ENCODE measurements at places on chromosomes 5 and 9.

GRCh38 chr5:169013208-169013728, 287.7 kb downstream of the SLIT3 start:
- no peak for DNase-seq

DNA sequence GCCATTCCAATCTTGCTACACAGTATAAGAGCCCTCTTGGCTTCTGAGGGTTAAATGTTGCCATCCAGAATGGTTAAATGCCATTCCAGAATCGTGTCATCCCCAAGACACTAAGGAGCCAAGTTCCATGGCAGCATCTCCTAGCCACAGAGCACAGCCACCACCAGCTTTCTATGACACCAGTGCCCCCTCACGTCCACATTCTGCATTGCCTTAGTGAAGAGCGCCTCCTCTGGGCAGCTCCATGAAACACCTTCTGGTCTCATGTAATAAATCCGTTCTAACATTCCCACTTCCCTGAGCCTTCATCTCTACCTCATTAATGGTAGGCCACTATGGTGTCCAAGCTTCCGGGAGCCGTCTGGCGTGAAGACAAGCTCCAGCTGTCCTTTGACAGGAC, 12.4 kb downstream of the CBY3 start:
- peak; percentile 53 for DNase-seq

DNA sequence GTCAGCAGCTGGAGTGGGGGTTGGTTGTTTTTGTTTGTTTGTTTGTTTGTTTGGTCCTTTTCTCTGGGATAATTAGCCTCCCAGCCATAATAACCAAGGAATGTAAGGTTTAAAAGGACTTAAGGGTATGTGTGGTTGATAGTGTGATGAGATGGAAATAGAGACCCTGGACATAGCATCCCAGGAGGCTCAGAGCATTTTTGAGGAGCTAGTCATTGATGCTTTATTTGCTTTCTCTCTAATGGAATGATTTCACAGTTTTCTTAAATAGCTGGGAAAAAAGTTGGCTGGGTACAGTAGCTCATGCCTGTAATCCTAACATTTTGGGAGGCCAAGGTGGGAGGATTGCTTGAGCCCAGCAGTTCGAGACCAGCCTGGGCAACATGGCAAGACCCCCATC, 45.1 kb downstream of the TTC1 start:
- DNase-seq, result no peak

DNA sequence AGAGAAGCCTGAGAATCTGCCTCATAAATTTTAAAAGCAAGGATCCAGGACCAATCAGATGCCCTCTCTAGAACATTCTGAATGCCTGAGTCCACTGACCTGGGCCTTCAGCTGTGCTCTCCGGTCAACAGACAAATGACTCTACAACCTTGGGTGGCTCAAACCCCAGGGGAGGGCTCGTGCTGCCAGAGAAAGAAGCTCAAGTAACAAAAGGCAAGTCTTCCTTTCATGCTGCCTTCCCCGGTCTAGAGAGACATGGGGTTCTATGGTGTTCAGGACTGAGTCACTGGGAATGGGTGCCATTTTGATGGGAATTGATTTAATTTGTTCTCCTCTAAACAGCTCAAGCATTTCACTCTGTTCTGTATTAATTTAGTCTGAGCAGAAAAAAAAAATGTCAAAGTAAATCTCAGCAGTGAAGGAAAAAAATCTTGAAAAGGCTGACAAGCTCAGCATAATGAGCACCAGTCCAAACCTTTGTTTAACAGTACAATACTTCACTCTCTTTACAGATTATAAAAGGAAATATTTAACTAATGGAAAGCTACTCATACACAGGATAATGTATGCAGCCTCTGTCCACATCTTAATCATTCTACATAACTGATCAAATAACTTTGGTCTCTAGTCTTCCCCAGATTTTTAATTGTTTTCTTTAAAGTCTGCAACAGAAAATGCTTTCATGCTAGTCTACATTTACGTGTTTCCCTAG, 191.0 kb downstream of the GLIS3 start:
- DNase-seq, result no peak

DNA sequence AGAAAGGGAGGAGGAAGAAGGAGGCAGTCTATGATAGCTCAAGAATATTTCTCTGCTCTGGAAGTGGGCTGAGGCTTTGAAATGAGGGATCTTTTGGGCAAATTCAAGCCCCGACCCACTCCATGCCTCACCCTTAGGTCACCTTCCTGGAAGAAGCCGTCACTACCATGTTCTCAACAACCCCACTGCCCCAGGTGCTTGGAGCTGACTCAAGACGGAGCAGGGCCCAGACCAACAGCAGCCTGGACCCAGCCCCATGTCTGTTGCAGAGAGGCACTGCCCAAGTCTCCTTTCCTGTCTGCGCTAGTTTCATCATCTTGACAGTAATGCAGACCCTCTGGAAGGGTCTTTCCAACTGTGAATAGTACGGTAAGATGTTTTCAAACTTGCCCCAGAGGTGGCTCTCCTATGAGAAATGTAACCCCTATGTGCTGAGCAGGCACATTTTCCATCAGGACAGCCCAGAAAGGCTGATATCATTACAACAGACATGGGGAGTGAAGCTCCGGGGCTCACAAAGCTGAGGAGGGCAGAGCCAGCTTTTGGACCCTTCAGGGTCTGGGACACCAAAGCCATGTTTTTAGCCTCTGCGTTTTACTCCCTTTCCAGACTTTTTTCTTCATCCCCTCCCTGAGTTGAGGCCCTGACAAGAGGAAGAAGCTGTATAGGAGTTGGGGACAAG, 128.2 kb upstream of the LARP1 start:
- no peak for DNase-seq

DNA sequence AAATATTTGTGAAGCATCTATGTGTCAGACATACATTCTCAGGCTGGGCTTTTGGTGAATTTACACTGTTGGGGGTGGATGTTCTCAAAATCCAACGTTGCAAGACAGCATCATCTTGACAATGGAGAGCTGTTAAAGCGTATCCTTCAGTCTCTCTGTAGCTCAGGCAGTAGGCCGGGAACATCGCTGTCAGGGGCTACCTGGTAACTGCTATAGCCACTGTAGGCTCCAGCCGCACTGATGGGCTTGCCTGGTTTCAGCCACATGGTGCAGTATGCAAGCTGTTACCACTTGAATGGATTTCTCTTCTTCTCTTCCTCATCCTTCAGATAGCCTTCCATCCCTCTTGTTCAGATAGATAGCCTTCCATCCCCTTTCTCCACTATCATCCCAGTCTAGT, 51.7 kb downstream of the DRD1 start:
- no peak for DNase-seq

- DNase-seq, result no peak
Measured at GRCh38 chr5:111299831-111300432, 75.7 kb downstream of the CAMK4 start.

GRCh38 chr5:16756692-16757091, 139.9 kb upstream of the RETREG1 start:
- DNase-seq, result no peak

DNA sequence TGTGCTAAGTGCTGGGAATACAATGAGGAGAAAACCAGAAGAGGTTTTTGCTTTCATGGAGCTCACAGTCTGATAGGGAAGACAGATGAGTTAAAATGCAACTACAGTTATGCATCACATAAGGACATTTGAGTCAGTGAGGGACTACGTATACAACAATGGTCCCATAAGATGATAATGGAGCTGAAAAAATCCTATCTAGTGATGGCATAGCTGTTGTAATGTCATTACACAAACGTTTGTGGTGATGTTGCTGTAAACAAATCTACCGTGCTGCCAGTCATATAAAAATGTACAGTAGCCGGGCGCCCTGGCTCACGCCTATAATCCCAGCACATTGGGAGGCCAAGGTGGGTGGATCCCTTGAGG, 110.1 kb upstream of the RAD23B start:
- no peak for DNase-seq
